ENCODE measurements at places on chromosomes 3 and 15. TPM values are rescaled to one million over a fixed set of nuclear protein-coding genes. Genes with fewer than 3 reads are reported as not detected.

GRCh38 chr3:65669163-65669875 lies 369.4 kb downstream of the MAGI1 start:
- DNase-seq: no peak

DNA sequence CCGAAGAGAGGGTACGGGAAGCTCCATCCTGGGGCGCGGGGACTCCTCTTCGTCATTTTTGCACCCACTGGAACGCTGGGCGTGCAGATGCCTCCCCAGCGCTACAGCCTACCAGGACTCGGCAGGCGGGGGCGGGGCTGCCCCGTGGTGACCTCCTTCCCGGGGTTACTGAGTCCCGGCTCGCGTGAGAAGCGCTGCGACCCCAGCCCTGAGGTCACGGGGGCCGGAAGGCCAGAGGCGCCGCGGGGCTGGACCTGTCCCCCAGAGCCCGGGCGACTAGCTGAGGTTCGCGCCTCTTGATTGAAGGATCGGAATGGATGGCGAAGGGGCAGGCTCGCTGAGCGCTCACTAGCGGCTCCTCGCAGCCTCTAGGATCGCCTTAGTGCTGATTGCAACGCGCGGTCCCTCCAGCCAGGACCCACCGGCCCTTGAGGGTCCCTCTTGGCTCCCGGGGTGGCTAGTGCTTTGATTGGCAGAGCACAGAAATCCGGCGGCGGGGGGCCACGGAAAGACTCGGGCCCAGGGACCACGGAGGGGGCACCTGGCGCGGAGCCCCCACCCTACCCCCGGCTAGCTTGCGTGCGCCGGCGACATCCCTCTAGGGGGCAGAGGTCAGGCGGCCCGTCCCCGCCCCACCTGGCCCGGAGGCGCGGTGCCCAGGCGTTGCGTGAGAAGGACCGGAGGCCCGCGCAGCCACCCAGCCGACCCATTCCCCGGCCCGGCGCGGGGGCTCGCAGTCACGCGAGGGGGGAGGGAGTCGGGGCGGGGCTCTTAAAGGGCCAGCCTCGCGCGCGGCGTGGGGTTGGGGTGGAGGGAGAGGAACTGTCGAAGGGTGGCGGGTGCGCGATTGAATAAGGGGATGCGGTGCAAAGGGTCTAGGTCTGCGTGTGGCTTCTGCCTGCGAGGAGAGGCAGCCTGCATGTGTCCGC lies 781 bp upstream of the CYP1A1 start:
- peak; percentile 52 for DNase-seq

GRCh38 chr3:20747741-20748140 lies 561.7 kb upstream of the SGO1 start:
- no peak for DNase-seq

Gene MYO1E
- 35.1 TPM for polyA plus RNA-seq

GRCh38 chr3:12188681-12189287 lies 30.1 kb upstream of the TIMP4 start:
- DNase-seq: no peak

- DNase-seq: no peak
These were observed 25.7 kb downstream of the GPR15 start for GRCh38 chr3:98557324-98558010.

DNA sequence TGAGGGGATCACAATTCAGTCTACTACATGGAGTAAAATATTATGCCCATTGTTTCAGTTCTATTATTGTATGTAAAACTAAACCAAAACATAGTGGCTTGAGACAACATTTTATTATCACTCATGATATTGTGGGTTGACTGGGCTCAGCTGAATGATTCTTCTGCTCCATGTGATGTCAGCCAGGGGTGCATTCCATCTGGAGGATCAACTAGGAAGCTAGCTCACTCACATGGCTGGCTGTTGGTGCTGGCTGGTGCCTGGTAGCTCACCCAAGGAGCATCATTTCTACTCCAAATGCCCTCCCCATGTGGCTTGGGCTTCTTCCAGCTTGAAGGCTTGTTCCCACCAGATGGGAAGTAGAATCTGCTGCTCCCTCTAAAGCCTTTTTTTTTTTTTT lies 51.8 kb upstream of the CLRN1 start:
- DNase-seq: no peak

GRCh38 chr15:37134244-37134643 lies 33.9 kb upstream of the MEIS2 start:
- DNase-seq: no peak

Gene RASGRP1
- polyA plus RNA-seq: 17.7 TPM

DNA sequence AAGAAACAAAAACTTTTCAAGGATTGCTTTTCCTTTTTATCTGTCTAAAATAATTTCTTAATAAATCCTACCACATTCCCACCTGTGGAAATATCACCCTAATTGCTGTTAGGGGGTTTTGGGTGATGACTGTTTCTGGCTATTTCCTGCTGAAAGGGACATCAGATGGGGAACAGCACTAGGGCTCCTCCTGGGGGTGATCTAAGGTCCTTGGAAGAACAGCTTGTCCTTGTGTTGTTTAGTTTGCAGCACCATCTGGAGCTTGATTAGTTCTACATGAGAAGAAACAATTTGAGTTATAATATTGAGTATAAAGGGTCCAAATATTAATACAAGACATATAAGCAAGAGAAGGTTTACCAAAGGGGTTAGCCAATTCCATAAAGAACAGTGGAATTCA lies 18.7 kb downstream of the OR5H15 start:
- DNase-seq: no peak

Gene MYL3
- polyA plus RNA-seq: not detected

Gene CHDH
- polyA plus RNA-seq: 0.03 TPM

GRCh38 chr15:48400086-48400485 lies 68.9 kb downstream of the DUT start:
- no peak for DNase-seq

DNA sequence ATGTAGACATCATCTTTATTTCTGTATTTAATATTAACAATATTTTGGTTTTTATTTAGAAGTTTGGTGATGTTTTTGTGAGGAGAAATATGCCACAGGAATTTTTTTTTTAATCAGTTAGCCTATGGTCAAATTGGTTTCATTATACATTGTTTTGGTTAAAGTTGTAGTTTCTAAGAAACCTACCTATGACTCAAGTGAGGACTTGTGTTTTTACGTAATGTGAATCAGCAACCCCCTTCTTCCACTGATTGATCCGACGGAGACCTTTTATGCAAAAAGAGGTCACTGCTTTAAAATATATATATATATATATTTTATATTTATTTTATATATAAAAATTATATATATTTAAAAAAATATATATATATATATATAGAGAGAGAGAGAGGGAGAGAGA lies 698.1 kb downstream of the FHIT start:
- no peak for DNase-seq

- no peak for DNase-seq
These were observed 53.9 kb downstream of the TRIM69 start for GRCh38 chr15:44790215-44790614.

- no peak for DNase-seq
These were observed 57.5 kb upstream of the PRR23E start for GRCh38 chr3:127135241-127136023.

GRCh38 chr3:101085752-101086151 lies 92.5 kb upstream of the ABI3BP start:
- DNase-seq: no peak

DNA sequence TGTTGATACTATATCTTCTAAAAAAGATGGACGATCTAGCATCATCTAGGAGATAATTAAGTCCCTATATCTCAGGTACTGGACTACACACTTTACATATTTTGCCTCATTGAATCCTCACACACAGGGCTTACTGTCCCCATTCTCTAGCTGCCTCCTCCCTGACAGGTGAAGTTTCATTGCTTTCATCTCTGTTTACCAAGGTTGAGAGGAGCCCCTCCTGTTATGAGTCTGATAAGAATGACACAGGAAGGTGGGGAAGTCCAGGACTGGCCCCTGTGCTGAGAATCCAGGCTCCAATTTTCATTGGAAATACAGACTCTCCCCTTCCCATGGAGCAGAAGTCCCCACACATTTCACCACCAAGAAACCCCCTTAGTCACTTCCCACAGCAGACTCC lies 105.2 kb downstream of the XXYLT1 start:
- DNase-seq: no peak

GRCh38 chr15:50137330-50137761 lies 18.3 kb upstream of the ATP8B4 start:
- no peak for DNase-seq

DNA sequence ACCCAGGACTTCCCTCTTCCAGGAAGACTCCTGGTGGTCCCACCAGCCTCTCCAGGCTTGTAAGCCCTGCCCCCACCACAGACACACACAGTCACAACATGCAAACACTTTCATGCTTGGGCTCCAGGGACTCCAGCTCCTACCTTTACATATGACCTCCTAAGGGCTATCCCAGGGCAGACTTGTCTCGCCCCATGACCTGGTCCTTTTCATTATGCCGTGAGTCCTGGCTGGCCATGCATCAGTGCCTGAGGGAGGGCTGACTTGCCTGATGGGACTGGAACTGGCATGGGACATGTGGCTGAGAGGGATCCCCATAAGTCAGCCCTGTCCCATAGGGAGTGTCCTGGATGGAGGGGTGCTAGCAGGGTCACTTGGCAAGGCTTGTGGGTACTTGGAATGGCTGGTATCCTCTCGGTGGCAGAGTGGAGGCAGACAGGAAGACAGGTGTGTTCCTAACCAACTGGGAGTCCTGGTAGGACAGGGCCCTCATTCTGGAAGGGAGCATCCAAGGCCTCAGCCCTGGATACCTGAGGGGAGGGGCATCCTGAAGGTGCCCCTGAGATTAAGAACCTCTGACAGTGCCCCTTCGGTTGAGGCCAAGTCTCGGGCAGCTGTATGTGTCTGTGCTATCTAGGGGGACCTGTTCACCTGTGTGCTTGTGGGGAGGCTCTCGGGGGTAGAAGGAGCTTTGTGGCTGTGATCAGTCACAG lies 540 bp upstream of the HHATL start:
- DNase-seq: no peak

Gene UROC1
- not detected for polyA plus RNA-seq

GRCh38 chr3:113079218-113079961 lies 88.6 kb downstream of the GTPBP8 start:
- no peak for DNase-seq

Gene LRRC34
- polyA plus RNA-seq: 3.5 TPM

Gene NEK11
- 1.00 TPM for polyA plus RNA-seq

- no peak for DNase-seq
These were observed 50.3 kb upstream of the PPP2R3A start for GRCh38 chr3:135915206-135915605.

Gene ZNF660
- 0.92 TPM for polyA plus RNA-seq

DNA sequence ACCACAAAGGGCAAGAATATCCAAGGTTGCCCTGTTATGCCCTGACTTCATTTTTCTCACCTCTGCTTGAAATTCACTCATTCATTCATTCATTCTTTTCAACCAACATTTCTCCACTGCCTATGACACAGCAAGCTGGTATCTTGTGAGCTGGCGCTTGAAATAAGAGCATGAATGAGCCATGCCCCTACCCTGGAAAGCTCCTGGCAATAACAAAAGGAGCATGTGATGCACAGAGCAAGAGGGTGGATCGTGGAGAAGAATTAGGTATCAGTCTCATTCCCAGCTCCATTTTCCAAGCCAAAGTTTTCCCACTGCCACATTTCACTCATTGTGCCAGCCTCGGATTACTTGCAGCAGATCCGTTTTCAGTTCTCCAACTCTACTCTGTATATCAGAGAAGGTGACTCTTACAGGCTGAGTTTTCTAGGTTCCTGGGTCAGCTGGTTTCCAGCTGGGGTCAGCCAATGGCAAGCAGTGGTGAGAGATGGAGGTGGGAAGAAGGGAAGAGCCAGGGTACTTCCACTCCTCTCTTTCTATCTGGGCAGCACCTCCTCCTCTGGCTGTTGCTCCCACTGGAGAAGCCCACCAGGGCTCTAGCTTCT lies 144.8 kb downstream of the SUCLG2 start:
- no peak for DNase-seq

- DNase-seq: no peak
These were observed 759 bp upstream of the ARID3B start for GRCh38 chr15:74540161-74540760.

Gene PLSCR2
- not detected for polyA plus RNA-seq

Gene DHX36
- 51.7 TPM for polyA plus RNA-seq

Gene PLA2G4E
- not detected for polyA plus RNA-seq

DNA sequence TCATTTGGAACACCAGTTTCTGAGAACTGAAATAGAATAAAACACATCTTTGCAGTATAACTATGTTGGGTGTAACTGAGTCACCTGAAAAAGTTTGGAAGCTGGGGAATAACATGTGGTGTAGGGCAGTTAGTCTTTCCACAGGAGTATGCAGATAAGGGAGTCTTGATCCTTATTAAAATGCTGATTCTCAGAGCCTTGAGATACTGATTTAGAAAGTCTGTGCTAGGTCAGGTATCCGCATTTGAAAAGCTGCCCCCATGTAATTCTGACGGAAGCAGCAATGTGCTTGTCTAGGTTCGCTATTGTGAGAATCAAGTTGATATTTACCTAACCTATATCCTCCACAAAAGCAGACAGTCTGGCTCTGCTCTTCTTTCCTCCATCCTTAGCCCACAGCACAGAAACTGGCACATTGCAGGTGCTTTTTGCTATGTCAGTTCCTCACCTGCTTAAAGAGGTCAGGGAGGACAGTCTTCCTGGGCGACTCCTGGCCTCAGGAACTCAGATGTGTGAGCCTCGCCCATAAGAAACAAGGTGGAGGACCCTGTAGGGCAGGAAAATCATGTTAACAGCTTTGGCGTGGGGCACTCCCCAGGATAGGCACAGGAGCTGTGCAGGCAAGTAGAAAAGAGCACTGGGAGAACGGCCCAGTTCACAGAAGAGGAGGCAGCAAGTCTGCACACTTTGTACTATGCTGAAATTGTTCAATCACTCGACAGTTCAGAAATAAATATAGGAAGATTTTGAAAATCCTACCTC lies 27.6 kb upstream of the SRPRB start:
- DNase-seq: no peak

DNA sequence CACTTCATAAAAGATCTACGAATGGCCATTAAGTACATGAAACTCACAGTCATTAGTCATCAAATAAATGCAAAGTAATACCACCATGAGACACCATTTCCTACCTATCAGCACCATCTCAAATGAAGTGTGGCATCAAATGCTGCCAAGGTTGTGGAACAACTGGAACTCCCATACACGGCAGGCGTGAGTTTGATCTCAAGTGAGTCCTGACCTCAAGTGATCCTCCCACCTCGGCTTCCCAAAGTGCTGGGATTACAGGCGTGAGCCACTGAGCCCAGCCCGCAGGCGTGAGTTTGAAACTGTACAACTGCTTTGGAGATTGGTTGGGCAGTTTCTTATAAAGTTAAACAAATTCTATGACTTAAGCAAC lies 28.8 kb upstream of the HDAC11 start:
- no peak for DNase-seq

- DNase-seq: no peak
These were observed 21.0 kb downstream of the IGDCC4 start for GRCh38 chr15:65401611-65402240.

Gene GPR27
- polyA plus RNA-seq: 0.04 TPM

Measured in B cell (primary cell).